ENCODE measurements at places on chromosomes 1 and 21.

DNA sequence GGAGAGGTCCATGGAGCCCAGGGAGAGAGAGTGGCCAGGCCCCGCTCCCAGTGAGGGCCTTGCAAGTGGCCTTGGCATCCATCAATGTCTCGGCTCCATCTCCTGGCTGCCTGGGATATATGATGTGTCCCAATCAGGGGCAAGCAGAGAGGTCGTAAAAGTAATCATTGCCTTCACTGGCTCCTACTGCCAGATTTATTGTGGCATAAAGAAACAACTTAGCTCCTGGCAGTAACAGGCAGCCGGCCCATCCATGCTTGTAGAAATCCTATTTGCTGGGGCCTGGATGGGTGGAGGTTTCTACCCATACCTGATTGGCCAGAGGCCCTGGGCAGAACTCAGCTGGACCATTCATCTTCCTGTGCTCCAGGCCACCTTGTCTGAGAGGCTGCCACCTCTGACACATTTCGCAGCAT lies 272.6 kb downstream of the MATN1 start:
- peak; percentile 8 for DNase-seq

GRCh38 chr1:3564921-3565831 lies 46.1 kb downstream of the MEGF6 start:
- DNase-seq = peak; percentile 43

- peak; percentile 70 for DNase-seq
These were observed 5.1 kb upstream of the LAMTOR5 start for GRCh38 chr1:110412576-110412975.

DNA sequence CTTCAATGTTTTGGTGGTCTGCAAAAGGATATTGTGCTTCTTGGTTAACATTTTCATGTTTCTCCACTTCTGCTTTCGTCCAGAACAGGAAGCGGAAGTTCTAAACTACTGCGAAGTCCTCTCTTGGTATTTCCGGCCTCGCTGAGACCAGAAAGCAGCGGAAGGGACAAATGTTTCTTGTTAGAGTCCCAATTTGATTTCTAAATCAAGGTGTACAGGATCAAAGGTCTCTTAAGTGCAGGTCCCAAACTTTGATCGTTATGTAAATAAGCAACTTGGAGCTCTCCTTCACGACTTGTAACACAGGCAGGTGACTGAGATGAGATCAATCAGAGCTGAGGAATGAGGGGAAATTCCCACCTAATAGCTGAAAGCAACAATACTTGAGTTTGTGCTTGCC lies 40.1 kb upstream of the HMCN1 start:
- peak; percentile 63 for DNase-seq

DNA sequence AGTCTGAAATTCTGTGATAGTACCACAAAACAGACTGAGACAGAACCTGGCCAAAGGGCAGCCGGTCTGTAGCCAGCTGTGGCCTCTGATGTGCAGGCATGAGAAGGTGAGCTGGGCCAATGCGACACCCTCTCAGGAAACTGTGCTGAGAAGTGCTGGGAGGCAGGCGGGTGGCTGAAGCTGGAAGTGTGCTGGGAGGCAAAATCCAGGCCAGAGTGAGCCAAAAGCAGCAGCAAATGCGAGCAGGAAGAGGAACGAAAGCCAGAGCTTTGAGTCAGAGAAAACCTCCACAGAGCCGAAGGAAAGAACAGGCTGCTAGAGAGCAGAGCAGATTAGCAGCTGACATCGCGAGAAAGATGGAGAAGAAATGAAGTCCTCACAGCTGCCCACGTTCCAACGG lies 10.2 kb upstream of the ATP13A2 start:
- no peak for DNase-seq

GRCh38 chr1:2382621-2383361 lies 8.6 kb downstream of the MORN1 start:
- peak; percentile 51 for DNase-seq

GRCh38 chr1:42720868-42721267 lies 19.2 kb downstream of the CLDN19 start:
- no peak for DNase-seq

DNA sequence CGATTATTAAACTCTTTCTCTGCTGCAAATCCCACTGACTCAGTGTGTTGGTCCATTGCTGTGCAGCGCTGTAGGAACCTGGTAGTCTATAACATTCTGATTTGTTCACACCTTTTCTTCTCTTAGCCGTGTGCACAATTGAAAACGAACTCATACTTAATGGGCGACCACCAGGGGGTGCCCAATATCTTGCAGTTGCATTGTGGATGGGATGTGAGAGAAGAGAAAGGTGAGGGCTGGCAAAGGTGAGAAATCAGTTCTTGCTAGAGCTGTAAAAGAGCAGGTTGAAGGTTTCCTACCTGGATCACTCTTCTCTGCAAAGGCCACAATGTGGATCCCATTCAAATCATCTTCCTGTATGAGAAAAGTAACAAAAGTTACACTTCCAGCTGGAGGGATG lies 51.0 kb downstream of the CASQ2 start:
- peak; percentile 44 for DNase-seq

DNA sequence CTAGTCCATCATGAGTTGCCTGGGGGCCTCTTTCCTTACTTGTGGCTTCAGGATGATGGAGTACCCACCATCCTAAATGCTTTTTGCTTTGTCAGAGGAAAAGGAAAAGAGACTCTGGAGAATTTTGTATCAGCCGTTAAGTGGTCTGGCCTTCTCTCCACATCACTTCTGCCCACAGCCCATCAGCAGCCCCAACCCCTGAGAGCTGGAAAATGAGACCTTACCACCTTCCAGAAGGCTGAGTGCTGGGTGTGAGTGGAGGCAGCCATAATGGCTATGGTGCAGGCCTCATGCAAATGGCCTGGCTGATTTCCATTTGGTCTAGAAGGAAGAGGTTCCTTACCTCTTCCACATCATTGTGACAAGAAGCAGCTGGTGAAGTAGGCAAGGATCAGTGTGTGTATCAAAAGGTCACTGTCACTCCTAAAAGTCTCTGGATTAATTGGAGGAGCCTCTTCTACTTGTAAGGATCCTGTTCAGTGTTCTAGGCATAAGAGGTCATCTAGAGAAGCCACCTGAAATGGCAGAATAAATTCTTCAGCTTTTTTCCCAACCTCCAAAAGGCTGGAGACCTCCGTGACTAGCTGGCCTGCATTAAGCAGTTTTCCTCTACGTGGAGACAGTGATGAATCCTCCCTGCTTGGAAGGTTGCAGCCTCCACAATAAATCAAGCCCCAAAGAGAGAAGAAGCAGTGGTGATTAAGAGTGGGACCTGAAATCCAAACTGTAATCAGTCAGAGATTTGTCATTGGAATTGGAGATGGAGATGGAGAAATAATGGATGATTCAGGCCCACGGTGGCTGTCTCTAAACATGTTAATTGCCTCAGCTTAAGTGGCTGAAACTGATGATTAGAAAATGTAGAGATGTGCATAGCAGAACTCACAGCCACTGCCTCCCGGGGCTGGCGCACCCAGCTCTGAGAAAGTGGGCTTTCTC lies 111.5 kb downstream of the CNIH3 start:
- DNase-seq = no peak

DNA sequence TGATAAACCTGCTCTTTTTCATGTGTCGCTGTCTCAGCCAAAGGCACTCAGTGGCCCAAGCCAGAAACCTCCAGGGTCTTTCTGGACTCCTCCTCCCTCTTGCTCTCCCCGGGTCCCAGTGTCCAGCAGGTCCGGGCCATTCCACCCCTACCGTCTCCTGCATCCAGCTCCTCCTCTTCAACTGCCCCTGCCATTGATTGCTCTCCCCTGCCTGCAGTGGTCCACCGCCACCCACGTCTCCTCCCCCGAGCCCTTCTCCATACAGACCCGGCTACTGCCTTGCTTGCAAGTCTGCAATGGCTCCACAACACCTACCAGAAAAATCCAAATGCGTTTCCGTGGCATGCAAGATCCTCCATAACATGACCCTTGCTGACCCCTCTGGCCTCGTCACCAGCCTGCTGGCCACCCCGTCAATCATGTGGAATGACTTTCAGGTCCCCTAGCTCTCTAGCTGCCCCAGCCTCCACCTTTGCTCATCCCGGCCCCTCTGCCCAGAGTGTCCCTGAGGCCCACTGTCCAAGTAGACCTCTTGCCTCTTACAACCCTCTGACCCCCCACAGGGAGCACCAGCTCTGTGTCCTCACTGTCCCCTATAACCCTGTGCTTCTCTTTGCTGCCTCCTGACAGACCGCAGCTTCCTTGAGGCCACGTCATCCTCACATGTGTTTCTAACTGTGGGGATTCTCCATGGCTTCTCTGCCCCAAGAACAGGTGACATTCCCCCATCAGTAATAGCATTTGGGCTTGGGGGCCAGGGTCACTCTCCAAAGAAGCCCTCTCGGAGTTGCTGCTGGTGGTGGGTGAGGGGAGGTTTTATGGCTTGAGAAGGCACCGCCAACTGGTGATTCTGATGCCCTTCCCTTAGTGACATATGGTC lies 15.0 kb downstream of the CACNA1S start:
- no peak for DNase-seq

DNA sequence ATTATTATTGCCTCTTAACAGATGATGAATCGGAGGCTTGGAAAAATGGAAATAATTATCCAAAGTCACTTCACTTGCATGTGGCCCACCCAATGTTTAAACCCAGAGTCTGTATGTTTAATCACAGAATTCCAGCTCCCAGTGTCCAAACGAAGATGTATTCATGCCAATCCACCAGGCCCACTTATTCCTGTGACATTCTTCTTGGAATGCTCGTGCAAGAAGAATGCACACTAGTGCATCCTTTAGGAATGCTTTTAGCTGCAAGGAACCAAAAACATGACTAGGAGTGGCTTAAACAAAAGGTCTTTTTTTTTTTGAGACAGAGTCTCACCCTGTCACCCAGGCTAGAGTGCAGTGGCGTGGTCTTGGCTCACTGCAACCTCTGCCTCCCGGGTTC lies 8.9 kb upstream of the OPRD1 start:
- no peak for DNase-seq

- DNase-seq = no peak
These were observed 153.4 kb downstream of the ETS2 start for GRCh38 chr21:38958940-38959691.

- DNase-seq = no peak
These were observed 11.6 kb upstream of the PARP1 start for GRCh38 chr1:226419284-226420029.

- no peak for DNase-seq
These were observed 2.8 kb downstream of the TNFRSF8 start for GRCh38 chr1:12065872-12066271.

DNA sequence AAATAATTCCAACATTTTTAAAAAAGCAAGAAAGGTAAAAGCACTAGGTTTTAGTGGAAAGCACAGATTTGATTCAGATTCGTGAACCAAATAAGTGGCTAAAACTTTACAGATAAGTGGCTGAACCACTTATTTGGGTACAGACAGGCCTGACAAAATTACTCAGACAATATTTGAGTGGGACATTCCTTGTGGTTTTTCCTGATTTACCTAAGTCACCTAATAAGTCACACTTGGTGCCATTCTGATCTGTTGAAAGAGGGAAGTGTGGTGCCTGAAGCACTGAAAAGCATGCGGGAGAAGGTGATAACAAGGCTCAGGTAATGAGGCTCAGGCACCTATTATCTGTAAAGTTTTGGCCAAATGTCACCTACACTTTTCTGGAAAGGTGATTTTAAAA lies 81.6 kb upstream of the CD55 start:
- DNase-seq = no peak

DNA sequence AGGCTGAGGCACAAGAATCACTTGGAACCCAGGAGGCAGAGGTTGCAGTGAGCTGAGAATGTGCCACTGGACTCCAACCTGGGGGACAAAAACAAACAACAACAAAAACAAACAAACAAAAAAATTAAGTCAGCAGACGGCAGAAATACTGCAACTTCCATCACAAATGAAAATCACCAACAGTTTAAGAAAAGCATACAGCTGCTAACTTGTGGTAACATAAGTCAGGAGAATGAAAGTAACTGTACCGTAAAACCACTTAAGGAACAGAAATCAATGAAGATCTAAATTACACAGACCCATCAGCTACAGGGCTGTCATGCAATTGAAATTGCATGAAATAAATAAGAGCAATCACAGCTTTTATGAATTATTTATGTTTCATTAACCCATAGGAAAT lies 25.0 kb downstream of the MCOLN2 start:
- no peak for DNase-seq

DNA sequence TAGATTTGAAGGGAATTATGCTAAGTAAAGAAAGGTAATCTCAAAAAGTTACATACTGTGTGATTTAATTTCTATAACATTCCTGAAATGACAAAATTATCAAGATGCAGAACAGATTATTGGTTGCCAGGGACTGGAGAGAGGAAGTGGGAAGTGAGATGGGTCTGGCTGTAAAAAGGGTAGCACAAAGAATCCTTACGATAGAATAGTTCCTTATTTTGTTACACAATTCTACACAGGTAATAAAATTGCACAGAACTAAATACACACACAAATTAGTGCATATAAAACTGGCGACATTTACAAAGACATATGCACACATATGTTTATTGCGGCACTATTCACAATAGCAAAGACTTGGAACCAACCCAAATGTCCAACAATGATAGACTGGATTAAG lies 33.5 kb downstream of the ZNF684 start:
- no peak for DNase-seq

Data from activated CD8-positive, alpha-beta T cell treated with anti-CD3 and anti-CD28 coated beads, Interleukin-2, amount 10 ng/mL, durations not matched to agents 7 days and 5 days (primary cell).